ENCODE measurements at places on chromosomes 12 and 14. TPM values are rescaled to one million over a fixed set of nuclear protein-coding genes. Genes with fewer than 3 reads are reported as not detected.

DTX1 gene
- total RNA-seq: 5.9 TPM

TAS2R43 gene
- total RNA-seq: 0.51 TPM

PIWIL1 gene
- total RNA-seq: 0.23 TPM

DNA sequence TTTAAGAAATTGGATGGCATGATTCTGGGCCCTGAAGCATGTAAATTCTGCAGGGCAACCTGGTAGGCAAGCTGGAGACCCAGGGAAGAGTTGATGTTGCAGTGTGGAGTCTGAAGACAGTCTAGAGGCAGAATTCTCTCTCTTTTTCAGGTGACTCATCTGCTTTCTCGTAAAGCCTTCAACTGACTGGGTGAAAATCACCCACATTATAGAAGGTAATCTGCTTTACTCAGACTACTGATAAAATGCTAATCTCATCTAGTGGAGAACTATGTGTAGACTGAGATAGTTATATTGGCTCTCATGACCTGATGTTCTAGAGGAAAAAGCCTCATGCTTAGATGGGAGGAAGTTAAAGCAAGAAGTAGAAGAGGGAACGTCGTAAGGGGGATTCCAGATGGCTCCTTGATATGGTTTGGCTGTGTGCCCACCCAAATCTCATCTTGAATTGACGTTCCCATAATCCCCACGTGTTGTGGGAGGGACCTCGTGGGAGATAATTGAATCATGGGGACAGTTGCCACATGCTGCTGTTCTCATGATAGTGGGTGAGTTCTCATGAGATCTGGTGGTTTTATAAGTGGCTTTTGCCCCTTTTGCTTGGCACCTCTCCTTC is 723.8 kb downstream of the BCL11B start:
- no peak for DNase-seq

ZNF891 gene
- total RNA-seq: 2.3 TPM

DNA sequence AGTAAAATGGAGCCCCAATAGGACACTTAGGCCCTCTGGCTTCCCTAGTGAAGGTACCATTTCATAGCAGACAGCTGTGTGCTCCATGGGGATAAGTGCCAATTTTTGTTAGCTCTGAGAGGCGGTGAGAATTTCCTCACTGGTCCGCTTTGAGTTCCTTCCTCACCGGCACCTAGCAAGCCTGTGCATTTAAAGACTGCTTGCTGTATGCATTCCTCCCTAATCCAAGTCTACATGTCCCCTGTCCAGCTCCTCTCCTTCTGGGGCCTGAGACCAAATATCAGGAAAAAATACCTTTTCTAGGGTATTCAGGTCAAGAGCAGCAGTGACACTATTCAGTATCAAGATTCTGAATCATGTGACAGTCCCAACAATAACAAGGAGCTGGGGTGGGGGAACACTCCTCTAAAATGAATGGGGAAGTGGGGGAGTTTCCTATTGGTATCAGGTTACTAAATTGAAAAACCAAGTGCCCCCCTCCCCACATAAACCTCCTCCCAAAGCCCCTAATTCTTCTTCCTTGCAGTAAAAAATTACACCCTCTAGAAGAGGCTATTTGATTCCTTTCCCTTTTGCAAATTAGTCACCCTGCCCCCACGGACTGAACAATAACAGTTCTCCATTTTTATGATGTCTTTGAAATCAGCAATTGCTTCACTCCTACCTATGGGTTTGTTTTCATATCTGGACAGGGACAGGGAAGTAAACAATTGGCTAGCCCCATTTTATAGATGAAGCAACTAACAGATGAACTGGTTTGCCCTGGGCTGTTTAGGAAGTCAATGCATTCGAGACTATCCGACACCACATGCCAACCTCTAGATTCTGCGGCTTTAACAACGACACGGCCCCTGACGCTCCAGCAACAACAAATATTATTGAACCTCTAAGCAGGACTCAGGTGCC is 28.9 kb downstream of the BCL11B start:
- no peak for DNase-seq

ZFHX2 gene
- total RNA-seq: 0.92 TPM

FAM186B gene
- 0.39 TPM for total RNA-seq

GCH1 gene
- 19.3 TPM for total RNA-seq

MED13L gene
- total RNA-seq: 96.9 TPM

- DNase-seq: no peak
Measured at GRCh38 chr12:124747426-124748161, 116.1 kb downstream of the SCARB1 start.

KCNC2 gene
- not detected for total RNA-seq

All from mucosa of descending colon (tissue), 3 donors.